ENCODE measurements at places on chromosomes 6 and 20.
A peak's percentile ranks its signal among the peaks of the same experiment; 100 is the strongest.

GRCh38 chr20:13338097-13338661, 117.1 kb downstream of the ISM1 start:
- DNase-seq, result no peak

DNA sequence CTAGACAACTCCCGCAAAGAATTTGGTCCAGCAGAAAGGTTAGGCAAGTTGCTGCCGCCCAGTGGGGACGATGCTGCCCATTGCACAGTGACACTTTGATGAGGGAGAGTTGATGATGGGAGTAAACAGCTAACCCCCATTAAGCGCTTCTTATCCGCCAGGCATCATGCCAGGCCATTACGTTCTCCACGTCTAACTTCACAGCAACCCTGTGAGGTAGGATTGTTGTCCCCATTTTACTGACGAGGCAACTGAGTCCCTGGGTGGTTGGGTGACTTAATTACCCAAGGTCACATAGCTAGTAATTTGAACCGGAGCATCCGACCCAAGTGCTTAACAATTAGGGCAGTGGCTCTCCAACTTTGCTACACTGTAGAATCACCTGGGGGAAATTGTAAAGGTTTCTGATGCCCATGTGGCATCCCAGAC, 738 bp downstream of the RALGAPB start:
- no peak for DNase-seq

GRCh38 chr20:9919271-9920014, 80.6 kb upstream of the PAK5 start:
- peak; percentile 55 for DNase-seq

GRCh38 chr6:104705095-104705707, 154.5 kb downstream of the HACE1 start:
- no peak for DNase-seq

DNA sequence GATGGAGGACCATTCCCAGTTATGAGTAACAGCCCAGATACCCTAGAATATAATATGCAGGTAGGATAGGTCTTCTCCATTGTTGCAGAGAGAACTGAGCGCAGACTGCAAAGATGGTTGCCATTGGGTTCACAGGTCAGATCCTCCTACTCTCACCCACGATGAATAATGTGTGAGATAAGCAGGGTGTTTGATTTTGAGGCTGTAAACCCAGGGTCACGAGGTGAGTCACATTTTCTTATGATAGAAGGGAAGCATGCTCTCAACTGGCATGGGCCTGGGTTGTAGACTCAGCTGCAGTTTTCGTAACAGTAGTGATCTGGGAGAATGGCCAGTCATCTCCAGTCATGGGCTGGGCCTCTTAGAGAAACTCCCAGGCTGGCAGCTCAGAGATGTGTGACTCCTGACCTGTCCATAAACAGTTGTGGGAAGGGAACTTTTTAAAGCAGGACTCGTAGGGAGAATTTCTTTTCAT, 74.2 kb downstream of the CD164 start:
- DNase-seq, result no peak

- DNase-seq, result no peak
These were observed 46.0 kb downstream of the VSTM2L start for GRCh38 chr20:37948956-37949355.

GRCh38 chr6:142702501-142703460, 242.2 kb downstream of the HIVEP2 start:
- DNase-seq, result peak; percentile 32

DNA sequence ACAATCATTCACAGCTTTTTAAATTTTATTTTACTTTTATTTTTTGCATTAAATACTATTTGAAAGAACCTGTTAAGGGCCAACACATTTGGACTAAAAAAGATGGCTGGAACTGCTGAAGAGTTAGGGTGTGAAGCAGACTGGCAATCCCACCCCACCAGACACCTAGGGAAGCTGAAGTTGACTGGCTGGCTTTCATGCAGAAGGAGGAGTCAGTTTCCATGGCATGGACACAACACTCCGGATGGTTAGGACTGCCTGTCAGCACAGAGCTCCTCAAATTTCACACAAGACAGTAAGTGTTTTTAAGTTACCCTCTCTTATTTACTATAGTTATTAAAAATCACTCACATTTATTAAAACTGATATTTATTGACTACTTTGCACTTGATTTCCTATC, at the start of gene ANKRD66:
Gene ANKRD66 (plus strand): TSS at position 238 of the 400 bp plus-strand sequence. CDS start 5,016 bp downstream, outside the sequence.
- no peak for DNase-seq

DNA sequence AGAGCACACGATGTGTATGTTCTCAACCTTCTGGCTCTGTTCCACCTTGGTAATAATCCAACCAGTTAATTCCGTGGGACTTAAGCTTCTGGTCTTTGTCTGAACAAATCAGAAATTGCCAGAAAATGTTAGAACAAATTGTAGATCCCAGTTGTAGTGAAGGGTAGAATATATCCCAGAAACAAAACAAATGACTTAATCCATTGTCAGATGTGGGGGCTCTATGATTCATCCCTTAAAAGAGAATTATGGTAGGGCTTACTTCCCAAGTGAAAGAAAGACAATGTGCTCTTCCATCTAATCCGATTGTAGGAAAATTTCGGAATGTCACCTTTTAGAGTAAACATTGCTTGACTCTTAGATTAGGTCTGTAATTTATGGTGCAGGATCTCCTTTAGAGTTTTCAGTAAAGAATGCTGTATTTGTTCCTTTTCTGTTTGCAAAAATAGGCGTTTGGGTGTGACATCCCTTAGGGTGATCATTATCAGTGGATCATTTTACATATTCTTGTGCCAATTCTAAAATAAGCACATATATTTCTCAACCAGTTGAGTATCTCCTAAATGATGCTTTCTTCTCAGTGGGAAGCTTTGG, 234.5 kb upstream of the ZNF217 start:
- DNase-seq, result no peak

DNA sequence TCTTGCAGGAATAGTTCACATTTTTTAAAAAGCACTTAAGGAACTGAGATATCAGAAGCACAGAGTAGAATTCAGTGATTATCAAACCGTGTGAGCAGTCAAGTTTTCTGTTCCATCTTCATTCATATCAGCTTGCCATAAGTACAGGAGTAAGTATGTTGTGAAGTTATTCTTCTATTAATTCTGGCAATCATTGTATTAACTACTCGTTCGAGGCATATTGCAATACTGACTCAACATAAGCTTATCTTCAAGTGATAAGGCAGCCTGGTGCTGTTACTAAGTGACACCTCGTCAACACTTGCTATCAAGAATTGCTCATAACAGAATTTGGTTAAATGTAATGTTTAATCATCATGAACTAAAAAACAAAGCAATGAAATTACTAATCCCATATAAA, 75.7 kb upstream of the SNX9 start:
- DNase-seq, result no peak

- no peak for DNase-seq
These were observed 4.3 kb downstream of the PPP1R10 start for GRCh38 chr6:30612687-30613248.

GRCh38 chr6:113626475-113626874, 230.7 kb upstream of the MARCKS start:
- DNase-seq, result no peak

- no peak for DNase-seq
These were observed 10.9 kb downstream of the BANF2 start for GRCh38 chr20:17710379-17711266.

GRCh38 chr6:39772559-39773273, 19.5 kb upstream of the DAAM2 start:
- no peak for DNase-seq

GRCh38 chr6:135703621-135704020, 147.9 kb upstream of the PDE7B start:
- peak; percentile 39 for DNase-seq

DNA sequence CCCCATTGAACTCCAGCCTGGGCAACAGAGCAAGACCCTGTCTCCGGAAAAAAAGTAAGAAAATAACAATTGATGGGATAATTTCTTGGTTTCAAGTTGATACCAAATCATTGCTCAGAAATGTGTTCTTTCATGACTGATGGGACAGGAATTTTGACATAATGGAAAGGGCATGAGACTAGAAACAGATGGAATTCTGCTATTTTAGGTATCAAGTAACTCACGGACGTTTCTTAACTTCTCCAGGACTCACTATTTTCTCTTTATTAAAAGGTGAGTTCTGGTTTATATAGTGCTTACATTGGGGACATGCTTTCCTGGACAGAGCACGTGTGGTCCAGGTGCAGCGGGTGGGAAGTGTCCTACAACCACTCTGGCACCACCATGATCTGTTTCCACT, 6.0 kb upstream of the DSP start:
- DNase-seq, result no peak

GRCh38 chr6:36967301-36967700, 12.8 kb downstream of the PI16 start:
- DNase-seq, result no peak

- DNase-seq, result no peak
These were observed 142.7 kb downstream of the ARID1B start for GRCh38 chr6:156919814-156920369.

- DNase-seq, result no peak
These were observed 152.7 kb downstream of the SH3BGRL2 start for GRCh38 chr6:79783670-79784394.

DNA sequence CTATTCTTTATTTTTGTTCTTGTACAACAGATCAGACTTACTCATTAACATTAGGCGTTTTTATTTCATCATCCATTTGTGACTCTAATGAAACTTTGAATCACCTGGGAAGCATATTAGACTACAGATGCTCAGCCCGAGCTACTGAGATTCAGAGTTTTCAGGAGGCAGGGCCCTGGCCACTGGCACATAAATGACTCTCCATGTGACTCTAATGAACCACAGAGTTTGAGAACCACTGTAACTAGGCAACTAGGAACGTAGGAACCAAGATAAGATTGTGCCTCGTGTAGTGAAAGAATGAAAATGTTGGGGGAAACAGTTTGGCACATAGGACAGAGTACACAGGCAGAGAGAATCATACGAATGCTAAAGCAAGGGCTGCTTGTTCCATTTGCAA, 405.9 kb upstream of the BTBD3 start:
- DNase-seq, result no peak

GRCh38 chr20:19336631-19337030, 124.2 kb downstream of the SLC24A3 start:
- DNase-seq, result no peak

DNA sequence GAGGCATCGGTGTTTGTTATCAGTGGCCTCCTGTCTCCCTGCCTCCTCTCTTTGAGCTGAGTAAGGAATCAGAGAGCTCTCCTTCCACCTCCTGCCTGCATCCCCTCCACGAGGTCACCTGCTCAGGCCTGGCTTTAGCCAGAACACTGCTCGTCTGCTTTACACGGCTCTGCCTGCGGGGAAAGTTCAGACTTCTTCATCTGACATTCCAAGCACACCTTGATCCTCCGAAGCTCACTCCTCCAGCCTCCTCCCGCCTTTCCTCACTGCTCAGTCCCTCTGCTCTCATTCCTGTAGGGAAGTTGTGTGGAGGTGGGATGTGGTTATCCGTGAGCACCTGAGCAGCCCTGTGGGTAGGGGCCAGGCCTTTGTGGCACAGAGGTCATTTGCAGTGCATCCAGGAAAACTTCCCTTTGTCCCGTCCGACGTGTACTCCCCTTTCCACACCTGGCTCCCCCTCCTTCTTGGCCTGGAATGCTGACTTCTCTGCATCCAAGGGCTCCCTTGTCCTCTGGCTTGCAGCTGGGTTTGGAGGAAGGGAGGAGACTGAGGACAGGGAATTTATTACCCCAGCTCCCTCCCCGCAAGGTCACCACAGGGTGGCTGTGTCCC, 12.8 kb upstream of the CCDC167 start:
- DNase-seq, result no peak

DNA sequence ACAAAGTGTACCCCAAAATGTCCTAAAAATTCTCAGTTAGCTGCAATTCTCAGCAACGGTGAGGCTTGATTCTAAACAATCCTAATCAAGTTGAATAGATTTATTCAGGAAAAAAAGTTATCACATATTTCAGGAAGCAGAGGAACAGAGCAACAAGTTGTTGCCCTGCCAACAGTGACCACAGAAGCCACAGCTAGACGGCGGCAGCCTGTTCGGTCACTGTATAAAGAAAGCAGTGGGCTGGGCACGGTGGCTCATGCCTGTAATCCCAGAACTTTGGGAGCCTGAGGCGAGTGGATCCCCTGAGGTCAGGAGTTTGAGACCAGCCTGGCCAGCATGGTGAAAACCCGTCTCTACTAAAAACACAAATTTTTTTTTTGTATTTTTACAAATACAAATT, 171.2 kb upstream of the BMP5 start:
- no peak for DNase-seq

GRCh38 chr20:21104921-21105320, 1.2 kb downstream of the LINC00237 start:
- no peak for DNase-seq

DNA sequence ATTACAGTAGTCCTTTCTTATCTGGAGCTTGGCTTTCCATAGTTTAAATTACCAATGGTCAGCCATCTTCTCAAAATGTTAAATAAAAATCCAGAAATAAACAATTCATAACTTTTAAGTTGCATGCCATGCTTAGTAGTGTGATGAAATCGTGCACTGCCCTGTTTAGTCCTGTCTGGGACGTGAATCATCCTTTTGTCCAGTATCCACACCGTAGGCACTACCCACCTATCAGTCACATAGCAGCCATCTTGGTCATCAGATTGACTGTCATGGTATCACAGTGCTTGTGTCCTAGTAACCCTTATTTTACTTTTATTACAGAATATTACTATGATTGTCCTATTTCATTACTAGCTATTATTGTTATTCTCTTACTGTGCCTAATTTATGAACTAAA, 924.1 kb downstream of the EYS start:
- DNase-seq, result no peak

DNA sequence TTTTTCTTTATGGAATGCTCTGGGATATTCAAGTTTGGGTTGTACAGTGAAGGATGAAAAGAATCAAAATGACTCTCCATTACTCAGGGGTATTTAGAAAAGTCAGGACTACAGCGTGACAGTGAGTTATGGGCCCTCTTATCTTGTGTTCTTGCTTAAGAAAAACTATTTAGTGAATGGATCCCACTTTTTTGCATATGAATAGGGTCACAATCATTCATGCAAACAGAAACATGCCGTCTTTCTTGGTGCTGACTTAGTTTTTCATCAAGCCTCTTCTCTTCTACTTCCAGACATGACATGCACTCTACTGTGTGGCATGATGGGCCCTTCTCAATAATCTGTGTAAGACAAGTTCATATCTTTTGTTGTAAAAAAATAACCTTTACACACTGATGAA, 488.4 kb upstream of the MMS22L start:
- DNase-seq, result no peak

- peak; percentile 29 for DNase-seq
These were observed 30.1 kb downstream of the SF3B5 start for GRCh38 chr6:144065213-144065660.

DNA sequence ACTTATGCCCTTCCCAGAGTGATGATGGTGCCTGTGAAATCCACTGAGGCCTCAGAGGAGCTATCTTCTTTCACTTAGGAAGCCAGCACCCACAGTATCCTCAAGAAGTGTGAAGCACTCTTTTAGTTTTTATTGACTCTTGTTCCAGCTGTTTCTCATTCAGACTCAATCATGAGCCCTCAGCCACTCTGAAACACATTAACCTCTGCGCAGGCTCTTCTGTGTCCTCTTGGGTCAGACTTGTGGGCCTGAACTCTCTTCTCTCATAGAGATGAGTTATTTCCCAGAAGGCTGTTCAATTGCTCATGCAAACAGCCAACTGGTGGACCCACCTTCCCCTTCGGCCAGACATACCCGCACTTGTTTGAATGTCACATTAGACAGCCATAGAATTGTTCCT, 27.8 kb upstream of the PREP start:
- DNase-seq, result no peak
